Natural killer cell (primary cell): ENCODE measurements at places on chromosomes 7 and 10.
A peak's percentile ranks its signal among the peaks of the same experiment; 100 is the strongest.

DNA sequence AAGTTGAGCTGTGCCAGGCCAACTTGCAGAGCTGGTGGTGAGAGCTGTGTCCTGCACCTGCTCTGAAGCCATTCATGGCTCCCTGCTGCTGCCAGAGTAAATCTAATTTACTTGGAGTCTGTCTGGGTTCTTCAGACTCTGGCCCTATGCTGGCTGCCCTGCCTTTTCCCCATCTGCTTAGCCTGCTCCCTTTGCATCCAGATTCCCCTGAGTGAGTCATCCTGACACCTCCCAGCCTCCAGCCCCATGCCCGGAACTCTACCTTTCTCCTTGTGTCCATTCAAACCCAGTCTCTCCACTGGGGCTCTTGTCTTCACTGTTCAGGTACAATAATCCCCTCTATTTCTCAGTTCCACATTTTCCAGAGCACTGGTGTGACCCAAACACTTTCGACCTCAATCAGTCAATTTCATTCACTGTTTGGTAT is 434.4 kb upstream of the ZMIZ1 start:
- no peak for DNase-seq

DNA sequence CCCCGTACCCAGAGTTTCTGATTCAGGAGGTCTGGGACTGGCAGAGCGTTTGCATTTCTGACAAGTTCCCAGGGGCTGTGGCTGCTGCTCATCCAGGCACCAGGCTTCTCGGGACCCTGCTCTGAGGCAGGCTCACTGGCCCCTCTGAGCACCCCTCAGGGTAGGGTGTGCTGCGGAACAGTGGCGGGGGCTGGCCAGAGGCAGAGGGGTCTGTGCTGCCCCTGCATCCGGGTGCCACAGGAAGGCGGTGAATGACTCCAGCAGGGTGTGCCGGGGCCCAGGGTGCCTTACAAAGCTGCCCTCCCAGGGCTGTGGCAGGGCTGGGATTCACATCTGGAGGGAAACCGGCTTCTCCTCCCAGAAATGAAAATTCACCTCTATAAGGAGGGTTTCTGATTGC is 77.4 kb downstream of the CHST15 start:
- DNase-seq = no peak

DNA sequence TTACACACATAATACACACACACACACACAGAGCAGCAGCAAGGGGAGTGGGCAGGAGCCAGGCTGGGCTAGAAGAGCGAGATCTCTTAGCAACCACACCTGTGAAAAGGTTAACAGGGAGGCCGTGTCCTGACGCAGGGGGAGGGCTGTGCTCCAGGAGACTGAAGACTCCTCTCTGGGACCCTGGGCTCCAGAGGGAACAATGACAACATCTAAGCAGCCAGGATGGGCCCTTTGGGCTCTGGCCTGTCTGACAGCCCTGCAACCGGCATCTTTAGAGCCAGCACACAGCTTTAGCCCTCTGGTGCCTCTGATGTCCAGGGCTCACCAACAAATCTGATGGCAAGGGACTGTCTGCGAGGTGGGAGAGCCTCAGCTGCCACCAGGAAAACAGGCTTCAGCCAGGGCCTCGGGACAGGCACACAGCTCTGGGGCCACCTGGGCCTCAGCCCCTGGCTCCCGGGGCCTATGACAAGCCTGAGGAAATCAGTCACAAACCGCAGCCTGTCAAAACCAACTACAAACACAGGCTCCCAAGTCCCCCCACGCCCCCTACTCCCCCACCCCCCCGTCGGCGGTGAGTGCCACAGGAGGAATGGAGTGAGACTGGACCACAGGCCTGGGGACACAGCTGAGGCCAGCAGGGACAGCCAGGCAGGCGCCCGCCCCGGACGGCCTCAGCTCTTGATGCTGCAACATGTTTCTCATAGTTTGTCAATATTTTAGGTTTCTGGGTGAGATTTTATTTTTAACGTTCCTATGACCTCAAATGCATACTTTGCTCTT is 102.8 kb downstream of the TNS3 start:
- DNase-seq = no peak

DNA sequence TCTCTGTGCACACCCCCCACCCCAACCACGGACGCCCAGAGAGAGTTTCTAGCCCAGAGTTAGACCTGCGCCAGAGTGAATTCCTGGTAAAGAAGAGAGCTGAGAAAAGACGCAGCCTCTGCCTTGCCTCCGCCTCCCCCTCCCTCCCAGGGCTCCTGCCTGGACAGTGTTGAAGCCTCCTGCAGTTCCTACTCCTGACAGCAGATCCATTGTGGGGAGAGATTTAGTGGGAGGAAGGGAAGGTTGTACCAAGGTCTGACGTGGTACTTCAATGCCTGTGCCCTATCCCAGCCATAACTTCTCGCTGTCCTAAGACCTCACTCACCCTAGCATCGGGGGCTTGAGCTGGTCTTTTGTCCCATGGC is 952 bp downstream of the SRRM3 start:
- no peak for DNase-seq

- peak; percentile 89 for DNase-seq
Measured at GRCh38 chr10:101067356-101068083, 5.7 kb downstream of the KAZALD1 start.

- DNase-seq = peak; percentile 13
Measured at GRCh38 chr7:98877692-98878364, 504 bp upstream of the TRRAP start.

GRCh38 chr7:304574-305409 is 14.8 kb downstream of the FOXL3 start:
- no peak for DNase-seq

DNA sequence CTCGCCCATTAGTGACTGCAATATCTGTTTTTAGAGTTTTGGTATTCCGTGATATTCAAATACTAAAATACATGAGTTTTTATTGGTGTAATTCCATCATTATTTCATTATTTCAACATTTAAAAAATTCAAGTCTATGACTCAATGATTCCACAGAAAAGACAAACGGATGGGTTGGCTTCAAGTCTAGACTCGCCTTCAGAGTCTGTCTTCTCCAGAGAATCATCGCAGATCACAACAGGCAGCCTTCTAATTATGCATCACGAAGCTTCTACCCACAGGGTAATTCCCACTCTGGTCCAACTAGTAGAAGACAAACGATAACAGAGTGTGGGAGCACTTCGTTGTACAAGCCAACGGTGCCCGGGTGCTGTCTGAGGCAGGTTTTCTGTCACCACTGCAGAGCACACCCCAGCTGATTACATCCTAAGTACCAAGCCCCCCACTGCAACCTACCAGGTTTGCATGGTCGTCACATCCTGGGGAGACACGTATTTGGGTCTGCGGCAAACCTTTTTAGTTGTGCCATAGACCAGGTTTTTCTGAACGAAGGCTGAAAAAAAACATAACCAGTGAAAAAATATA is 28.9 kb downstream of the PARP12 start:
- no peak for DNase-seq

DNA sequence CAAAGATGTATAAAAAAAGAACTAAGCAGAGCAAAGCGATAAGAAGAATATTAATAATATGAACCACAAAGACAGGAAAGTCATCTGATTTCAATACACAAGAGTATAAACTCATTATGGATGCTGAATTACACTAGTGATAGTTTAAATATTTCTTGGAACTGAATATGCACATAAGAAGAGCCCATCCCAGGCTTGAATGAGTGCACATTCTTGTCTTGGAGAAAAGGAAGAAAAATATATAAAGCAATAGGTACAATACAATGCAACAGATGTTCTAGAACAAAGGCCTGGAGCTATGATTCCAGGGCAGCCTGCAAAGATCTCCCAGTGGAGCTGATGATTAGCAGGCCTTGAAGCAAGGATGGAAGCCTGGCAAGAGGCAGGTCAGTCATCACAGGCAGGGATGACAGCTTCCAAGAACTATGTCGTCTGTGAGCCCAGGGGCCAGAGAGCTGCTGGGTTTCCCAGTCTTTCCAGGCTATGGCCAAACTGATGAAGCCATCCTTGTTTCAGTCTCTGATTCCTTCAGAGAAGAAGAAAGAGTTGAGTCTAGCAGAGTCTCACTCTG is 277.6 kb downstream of the KCNMA1 start:
- DNase-seq = no peak

DNA sequence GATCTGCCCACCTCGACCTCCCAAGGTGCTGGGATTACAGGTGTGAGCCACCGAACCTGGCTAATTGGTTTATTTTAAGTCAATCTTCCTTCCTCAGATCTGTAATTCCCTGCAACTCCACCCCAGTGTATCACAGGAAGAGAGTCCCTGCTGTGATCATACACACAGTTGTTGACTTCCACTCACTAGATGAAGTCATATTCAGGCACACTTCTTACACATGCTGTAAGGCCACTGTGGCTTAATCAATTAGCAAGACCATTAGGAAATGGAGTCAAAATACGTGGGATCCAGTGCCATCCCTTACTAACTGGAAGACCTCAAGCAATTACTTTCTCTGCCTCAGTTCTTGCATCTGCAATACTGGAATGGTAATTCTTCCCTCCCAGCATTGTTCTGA is 66.1 kb upstream of the PAX2 start:
- DNase-seq = no peak

- DNase-seq = no peak
Measured at GRCh38 chr7:74475243-74475986, 21.7 kb downstream of the GTF2IRD1 start.

- DNase-seq = no peak
Measured at GRCh38 chr7:25820432-25821040, 331.5 kb upstream of the NFE2L3 start.

DNA sequence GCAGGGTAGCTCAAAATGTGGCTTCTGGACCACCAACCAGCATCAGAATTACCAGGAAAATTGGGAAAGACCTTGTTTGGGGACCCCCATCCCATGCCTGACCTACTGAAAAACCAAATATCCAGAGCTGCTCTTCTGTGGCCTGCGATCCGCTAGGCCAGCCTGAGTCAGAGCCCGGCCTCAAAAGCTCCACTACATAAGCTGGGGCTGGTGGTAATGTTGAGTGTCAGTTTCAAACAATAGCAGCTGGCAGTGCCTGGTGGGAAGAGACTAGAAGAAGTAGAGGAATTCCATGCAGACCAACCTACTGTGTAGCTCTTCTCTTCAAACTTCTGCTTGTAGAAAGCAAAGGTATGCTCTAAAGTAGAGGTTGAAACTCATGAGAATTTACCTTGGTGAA is 52.0 kb downstream of the KLRG2 start:
- DNase-seq = no peak

DNA sequence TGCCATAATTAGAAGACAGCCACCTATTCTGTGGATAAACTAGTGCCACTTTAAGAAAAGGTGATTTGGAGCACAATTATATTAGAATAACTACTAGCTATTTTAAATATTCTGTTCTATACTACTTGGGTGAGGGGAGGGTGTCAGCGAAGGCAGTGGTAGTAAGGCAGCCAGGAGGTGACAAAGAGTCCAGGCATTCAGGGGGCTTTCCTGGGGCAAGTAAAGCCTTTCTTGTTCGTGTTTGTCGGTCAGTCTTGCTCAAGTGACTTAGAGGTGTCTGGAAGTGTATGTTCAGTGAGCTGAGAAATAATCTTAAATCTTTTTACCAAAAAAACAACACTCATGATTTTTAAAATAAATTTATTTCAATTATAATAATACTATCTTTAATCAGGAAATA is 34.4 kb downstream of the ADD3 start:
- DNase-seq = no peak

- DNase-seq = no peak
Measured at GRCh38 chr10:29304264-29304994, 15.6 kb downstream of the LYZL1 start.

- DNase-seq = peak; percentile 3
Measured at GRCh38 chr7:131945313-131945911, 389.0 kb upstream of the PODXL start.

GRCh38 chr10:8544057-8544380 is 489.5 kb downstream of the GATA3 start:
- DNase-seq = no peak

- no peak for DNase-seq
Measured at GRCh38 chr7:48337012-48337621, 165.9 kb downstream of the ABCA13 start.

DNA sequence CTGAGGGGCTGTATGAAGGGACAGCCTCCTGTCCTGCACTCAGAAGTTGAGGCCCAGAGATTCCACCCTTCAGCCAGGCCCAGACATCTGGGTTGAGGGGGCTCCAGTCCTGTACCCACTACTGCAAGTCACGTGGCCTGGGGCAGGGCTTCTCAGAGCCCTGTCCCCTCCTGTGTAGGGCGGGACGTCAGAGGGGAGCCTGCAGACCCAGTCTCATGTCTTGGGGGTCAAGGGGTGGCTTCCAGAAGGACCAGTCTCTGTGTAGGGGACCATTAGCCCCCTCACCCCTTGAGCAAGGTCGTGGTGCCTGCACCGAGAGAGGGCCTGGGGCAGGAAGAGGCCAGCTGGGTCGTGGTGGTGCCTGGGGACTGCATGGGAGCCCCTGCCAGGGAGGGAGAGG is 593 bp upstream of the PILRA start:
- DNase-seq = no peak

GRCh38 chr10:110758898-110759297 is 112.8 kb upstream of the PDCD4 start:
- no peak for DNase-seq

- no peak for DNase-seq
Measured at GRCh38 chr10:93758508-93758885, 761 bp downstream of the LGI1 start.

GRCh38 chr7:100951888-100952560 is 2.7 kb downstream of the MUC3A start:
- DNase-seq = peak; percentile 3

DNA sequence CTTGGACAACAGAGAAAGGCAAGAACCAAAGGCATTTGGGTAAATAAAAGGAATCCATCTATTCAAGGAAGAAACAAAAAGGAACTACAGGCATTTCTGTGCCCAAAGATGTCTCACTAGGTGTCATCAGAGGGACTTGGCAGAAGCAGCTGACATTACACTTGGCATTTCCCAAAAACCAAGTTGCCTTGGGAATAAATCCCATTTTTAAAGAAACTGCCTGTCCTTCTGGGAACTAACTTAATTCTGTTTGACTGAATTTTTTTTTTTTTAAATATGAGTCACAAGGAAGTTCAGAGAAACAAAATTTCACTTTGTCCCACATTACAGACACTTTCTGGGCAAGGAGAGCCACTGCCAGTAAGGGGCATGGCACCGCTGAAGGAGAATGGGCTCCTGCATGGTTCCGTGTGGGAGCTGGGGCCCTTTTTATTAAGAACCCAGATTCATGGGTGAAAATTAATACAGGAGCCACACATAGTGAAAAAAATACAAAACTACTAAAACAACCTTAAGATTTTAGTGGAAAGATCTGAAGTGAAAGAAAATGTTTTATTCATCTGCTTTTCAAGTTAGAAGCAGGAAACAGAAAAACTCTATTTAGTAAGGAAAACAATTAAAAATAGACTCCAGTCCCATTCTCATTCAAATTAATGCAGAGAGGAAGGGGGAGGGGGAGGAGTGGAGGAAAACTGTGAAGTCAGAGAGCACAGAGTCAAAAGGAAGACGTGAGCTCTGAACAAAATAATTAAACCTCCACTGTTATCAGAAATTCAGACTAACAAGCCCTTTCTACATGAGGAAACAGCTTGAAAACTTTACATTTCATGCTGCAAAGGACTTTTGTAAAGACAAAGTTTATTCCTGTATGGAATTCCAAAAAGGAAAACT is 118.4 kb upstream of the PDLIM1 start:
- DNase-seq = no peak

DNA sequence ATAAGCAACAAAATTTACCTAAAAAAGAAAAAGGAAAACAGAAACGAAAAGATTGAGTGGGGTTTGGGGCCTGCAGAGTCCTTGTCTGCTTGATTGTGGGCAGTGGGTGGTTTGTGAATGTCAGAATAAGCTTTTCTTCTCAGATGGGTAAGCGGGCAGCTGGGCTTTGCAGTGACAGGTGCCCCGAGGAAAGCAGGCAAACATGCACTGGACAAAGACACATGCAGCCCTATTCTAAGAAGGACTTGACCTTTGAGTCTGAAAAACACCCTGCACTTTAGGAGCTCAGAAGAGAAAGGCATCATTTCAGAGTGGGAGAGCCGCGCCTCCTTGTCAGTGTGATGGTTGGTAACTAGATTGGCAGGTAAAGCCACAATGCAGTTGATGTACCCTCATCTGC is 562.7 kb downstream of the PTPRN2 start:
- no peak for DNase-seq
